Psoas muscle (tissue), 8 donors: ENCODE measurements at places on chromosomes 2 and 18. TPM values are rescaled to one million over a fixed set of nuclear protein-coding genes. Genes with fewer than 3 reads are reported as not detected.
A peak's percentile ranks its signal among the peaks of the same experiment; 100 is the strongest.

Gene ZDBF2
- 16.4 TPM for total RNA-seq

Gene RNF25
- 22.9 TPM for total RNA-seq

Gene HOXD9
- 0.43 TPM for total RNA-seq

Gene GPR35
- total RNA-seq: 0.36 TPM

Gene PROKR1
- not detected for total RNA-seq

Gene CEP76
- total RNA-seq: 4.5 TPM

Gene TMEM17
- total RNA-seq: 0.79 TPM

Gene REG1A
- total RNA-seq: 0.55 TPM

Gene AFF3
- 2.9 TPM for total RNA-seq

Gene CCDC141
- total RNA-seq: 14.9 TPM

Gene ST6GAL2
- total RNA-seq: not detected

Gene DNAJC5G
- not detected for total RNA-seq

DNA sequence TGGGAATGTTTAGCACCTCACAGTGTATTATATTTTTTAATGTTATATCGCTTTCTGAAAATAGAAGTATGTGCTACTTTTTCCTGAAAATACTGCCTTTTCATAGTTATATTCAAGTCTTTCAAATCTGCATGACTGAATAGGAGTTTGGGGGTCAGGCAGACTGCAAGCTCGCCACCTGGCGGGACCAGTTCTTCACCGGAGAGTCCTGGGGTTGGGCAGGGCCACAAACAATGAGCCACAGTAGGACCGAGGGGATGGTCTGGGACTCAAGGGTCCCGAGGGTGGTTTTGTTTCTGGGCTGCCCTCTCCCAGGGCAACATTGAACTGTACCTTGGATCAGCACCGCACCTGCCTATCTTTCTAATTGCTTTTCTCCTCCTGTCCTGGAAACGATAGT, 70.6 kb downstream of the VWA3B start:
- no peak for DNase-seq

GRCh38 chr2:160932960-160933359, 227.3 kb upstream of the TANK start:
- DNase-seq: no peak

GRCh38 chr2:10140841-10141610, 18.5 kb downstream of the RRM2 start:
- DNase-seq: no peak

GRCh38 chr18:8627540-8627939, 18.3 kb downstream of the RAB12 start:
- DNase-seq: no peak

- DNase-seq: no peak
Observed at GRCh38 chr2:65731476-65731875, 299.1 kb upstream of the SPRED2 start.

DNA sequence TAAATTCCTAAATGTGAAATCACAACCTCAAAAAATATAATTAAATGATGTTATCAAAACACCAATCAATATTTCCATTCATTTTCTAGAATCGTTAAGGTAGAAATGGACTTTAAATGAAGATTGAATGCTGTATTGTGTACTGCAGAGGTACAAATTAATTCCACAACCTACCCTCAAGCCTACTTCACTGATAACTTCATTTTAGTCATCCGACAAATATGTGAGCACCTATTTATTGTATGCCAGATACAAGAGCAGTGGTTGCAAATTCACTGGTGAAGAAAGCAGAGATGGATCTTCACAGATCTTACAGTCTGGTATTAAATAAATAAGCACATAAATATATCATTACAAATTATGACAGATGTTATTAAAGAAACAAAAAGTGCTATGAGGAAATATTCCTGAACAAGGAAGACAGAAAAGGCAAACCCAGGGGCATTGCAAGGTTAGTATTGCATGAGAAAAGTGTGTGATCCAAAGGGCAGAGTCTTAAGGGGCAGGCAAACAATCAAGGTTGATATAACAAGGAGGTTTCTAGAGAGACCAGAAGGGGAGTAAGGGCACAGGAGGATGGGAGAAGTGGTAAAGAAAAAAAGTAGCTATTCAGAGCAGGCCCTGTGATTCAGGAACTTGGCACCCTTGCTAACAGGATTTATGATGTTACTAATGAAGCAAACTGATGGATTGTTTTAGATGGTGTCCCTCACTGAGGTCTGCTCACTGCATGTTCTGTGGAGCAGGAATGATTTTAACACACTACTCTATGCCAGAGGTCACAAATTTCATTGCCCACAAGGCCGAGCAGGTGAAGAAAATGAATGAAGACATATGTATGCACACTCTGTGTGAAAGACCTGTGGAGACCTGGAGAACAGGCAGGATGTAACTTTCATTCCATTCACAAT, 128.0 kb upstream of the CCDC150 start:
- DNase-seq: no peak

DNA sequence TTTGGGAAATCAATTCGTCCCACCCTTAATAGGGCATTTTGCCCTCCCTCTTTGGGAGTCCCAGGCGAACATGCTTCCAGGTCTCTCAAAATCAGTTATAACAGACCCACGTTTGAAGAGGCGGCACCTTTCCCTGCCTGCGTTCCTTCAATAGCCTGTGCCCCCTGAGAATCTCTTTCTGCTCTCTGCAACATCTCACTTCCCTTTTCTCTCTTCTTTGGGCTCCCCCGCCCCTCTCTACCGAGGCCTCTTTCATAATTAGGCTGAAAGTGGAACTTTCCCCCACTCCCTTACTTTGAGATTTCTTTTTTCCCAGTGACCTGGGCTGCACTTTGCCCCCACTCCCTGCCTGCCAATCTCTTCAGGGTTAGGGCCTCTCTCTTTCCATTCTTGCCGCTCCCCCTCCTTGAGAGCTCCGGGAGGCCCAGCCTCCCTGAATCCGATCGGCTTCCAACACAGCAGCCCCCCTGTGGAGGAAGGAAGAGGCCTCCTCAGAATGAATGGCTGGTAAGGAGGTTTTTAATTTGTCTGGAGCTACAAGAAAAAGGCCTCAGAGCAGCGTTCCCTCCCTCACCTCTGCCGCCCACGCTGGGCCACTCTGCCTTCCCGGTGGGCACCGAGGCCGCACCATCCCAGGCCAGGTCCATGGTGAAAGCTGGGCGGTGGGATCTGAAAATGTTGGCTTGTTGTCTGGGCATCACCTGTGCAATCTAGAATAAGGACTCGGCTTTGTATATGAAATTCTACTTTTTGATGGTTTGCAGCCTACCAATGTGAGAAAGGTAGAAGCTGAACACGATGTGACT, 162.6 kb upstream of the SIX3 start:
- DNase-seq: no peak

- DNase-seq: peak; percentile 77
Observed at GRCh38 chr2:1742681-1743395, 1.5 kb downstream of the PXDN start.

GRCh38 chr2:126656431-126657147, 631 bp downstream of the GYPC start:
- DNase-seq: peak; percentile 70

- peak; percentile 14 for DNase-seq
Observed at GRCh38 chr2:204453730-204454167, 91.5 kb upstream of the PARD3B start.

DNA sequence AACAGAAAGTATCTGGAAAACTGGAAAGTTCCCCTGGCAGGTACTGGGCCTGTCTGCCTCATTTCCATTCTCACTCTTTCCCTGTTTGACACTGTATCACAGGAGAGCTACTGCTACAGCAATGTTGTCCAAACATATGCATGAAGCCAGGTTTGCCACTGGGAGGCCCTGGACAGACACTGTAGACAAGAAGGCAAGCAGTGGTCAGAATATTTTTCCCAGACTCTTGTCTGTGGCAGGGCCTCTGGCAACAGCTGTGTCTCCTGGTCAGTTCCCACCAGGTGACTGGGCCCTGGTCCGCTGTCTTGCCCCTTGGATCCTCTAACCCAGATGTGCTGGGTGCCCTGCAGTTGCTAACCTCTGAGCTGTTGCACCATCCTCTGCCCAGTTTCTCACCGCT, 178.9 kb upstream of the FANCL start:
- DNase-seq: no peak

DNA sequence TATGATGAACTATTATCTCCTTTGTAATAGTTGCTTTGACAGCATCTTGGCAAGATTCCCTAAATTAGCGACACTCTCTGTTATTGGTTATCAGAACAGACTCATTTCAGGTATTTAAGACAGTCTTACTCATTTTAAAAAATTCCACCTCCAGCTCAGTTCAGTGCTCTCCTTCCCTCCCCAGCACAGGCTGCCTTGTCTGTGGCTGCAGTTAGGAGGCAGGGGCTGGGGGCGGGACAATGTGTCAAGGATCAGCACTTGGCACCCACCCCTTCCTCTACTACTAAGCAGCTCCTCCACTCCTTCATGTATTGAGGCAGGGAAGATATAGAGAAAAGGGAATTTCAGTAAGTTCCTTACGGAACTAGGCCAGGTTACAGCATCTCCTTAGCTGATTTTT, 85.0 kb downstream of the VSNL1 start:
- no peak for DNase-seq

DNA sequence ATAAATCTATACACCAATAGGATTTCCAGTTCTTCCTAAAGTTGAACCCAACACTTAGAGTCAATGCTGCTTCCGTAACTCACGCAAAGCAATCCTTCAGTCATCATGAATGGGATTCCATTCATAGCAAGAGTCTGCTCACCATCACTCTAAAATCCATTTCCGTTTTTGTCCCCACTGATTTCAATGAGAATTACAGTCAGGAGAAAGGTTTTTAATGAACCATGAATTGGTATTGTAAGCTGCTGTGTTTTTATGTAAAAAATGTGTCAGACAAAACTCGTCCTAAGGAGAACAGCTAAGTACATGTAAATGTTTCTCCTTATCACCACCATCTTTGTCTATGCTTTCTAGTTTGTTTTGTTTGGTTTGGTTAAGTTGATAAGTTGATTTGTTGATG, 391.5 kb downstream of the IRS1 start:
- no peak for DNase-seq

GRCh38 chr18:7626922-7627440, 59.9 kb downstream of the PTPRM start:
- DNase-seq: no peak

GRCh38 chr2:149314687-149315086, 15.7 kb upstream of the LYPD6 start:
- DNase-seq: no peak

DNA sequence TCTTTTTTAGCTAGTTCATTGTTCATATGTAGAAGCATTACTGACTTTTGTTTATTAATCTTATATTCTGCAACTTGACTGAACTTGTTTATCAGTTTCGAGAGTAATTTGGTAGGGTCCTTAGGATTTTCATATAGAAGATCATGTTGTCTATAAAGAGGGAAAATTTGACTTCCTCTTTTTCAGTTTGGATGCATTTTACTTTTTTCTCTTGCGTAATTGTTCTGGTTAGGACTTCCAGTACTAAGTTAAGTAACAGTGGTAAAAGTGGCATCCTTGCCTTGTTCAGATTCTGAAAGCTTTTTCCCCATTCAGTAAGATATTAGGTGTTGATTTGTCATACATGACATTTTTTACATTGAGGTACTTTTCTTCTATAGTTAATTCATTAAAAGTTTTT, 726.0 kb downstream of the KCNJ3 start:
- no peak for DNase-seq

DNA sequence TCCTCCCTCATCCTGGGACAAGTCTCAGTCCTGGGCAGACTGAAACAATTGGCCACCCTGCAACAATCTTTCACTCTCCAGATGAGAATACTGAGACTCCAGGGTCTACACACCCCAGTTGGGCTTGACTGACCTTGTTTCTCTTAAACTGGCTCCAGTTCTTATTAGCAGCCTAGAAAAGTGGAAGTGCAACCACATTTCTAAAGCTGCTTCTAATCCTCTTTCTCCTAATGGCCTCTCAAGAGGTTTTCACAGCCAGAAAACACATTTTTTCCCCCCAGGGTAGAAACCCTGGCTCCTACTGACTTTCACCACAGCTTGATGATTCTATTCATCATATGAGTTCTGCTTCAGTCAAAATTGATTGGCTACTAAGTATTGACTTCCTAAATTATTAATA, 45.8 kb downstream of the SLC4A5 start:
- no peak for DNase-seq

GRCh38 chr2:221388891-221389290, 183.2 kb downstream of the EPHA4 start:
- no peak for DNase-seq

DNA sequence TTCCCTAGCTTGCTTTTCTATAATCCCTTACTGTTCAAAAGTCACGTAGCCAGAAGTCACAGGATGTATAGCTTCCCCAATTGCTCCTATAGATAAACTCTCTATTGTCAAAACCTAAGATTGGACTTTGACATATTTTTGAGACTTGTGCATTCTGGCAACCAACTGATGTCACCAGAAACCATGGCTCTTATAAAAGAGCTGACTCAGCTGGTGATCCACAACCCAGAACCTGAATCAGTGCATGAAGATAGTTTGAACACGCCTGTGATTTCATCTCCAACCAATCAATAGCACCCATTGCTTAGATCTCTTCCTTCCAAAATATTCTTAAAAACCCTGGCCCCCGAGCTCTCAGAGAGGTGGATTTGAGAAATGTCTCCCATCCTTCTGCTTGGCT, 639.9 kb upstream of the PIK3C3 start:
- DNase-seq: no peak
